ENCODE measurements at places on chromosomes 3 and 15.

GRCh38 chr15:73375755-73376305 lies 7.1 kb upstream of the HCN4 start:
- DNase-seq: no peak

DNA sequence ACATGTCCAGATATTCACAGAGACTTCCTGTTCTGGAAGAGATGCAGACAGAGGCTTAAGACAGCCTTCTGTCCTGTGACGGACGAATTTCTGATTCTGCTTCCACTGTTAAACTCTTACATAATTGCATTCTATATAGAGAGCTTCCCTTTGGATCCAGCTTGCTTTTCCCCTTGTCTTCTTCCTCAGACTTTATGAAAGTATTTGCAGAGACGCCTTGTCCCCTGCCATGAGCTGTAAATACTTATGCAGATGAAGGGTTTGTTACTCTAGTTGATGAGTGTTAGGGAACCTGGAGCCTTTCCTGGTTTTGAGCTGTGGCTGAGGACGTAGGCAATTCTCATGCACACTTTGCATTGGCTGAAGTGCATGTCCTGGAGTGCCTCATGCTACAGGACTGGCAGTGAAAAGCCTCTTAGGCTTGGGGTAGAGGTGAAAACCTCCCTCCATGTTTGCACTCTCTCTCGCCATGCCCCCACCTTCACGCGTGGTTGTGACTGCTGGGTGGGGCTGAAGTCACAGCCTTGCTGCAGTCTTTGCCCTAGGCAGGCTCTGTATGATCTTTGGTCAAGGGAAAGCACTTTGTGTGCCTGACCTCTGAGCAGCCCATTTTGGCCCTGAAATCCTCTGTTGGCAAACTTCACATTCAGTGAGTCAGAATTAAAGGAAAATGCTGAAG lies 286.6 kb downstream of the PTPRG start:
- DNase-seq: no peak

- no peak for DNase-seq
Measured at GRCh38 chr3:139230391-139230790, 113.4 kb upstream of the MRPS22 start.

DNA sequence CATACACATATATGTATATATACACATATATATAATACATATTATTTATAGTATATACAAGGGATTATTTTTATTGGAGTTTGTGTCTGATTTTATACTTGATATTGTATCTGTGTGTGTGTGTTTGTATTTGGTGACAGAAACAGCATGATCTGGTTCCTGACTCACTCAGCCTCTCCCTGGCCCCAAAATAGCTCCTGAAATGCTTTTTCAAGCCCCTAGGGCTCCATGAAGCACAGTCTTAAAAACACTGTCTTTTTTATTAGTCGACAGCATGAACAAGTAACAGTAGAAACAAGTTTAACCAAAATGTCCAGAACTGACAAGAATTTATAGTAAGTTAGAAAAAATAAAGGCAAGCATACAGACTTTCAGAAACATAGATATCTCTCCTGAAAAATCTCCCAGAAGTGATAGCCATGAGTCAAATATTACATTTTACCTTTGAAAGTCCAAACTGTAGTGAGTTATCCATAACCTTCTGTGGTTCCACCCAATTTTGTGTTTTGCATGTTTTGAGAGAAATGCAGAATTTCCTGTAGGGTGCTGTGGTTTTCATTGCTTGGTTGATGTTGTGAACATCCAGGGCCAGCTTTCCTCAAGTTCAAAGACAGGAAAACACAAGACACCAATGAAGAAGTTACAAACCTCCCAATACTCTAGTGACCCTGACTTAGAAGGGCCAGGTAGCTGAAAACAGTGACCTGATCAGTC lies 98.5 kb upstream of the CCDC80 start:
- DNase-seq: peak; percentile 25

DNA sequence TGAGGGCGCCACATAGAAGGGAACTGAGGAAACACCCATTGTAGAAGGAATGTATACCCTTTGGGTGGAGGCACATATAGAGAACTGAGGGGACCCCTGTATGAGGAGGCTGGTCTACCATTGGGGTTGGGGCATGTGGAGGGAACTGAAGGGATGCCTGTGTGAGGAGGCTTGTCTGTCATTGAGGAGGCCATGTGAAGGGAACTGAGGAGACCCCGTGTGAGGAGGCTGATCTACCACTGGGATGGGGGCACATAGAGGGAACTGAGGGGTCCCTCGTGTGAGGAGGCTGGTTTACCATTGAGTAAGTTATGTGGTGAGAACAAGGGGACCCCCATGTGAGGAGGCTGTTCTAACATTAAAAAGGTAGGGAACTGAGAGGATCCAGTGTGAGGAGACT lies 156.1 kb downstream of the FBLN2 start:
- DNase-seq: no peak

DNA sequence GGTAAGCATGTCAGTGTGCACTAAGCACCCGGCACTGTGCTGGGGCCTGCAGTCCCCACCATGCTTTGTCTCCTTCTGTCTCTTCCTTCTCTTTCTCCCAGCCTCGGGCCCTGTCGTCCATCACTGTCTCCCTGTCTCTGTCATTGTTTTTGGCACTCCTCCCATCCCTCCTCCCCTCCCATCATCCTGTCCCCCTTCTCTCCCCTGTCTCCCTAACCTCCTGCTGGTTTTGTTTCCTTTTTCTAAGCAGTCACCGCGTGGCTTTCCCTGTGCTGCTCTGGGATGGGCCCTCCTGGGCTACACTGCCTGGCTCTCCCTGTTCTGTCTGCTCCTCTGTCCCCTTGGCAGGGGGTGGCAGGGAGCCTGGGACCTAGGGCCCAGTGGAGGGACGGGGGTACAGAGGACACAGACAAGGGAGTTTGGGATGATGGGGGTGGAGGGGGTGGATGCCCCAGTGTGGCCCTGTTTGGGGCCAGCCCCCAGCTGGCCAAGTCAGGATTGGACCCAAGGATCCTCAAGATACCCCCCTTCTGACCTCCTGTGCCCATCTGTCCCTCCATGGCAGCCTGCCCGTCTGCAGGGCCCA lies 5.7 kb downstream of the CHST13 start:
- no peak for DNase-seq

- no peak for DNase-seq
Measured at GRCh38 chr15:85614059-85614458, 180.7 kb downstream of the KLHL25 start.

GRCh38 chr15:43329217-43329959 lies 985 bp downstream of the LCMT2 start:
- DNase-seq: peak; percentile 1

GRCh38 chr3:159151130-159151529 lies 349.3 kb downstream of the MFSD1 start:
- no peak for DNase-seq

- DNase-seq: peak; percentile 24
Measured at GRCh38 chr3:151085227-151085888, at the start of gene MED12L. Gene MED12L (plus strand): TSS chr3:151085664. CDS start chr3:151086927, 1,263 bp downstream.

DNA sequence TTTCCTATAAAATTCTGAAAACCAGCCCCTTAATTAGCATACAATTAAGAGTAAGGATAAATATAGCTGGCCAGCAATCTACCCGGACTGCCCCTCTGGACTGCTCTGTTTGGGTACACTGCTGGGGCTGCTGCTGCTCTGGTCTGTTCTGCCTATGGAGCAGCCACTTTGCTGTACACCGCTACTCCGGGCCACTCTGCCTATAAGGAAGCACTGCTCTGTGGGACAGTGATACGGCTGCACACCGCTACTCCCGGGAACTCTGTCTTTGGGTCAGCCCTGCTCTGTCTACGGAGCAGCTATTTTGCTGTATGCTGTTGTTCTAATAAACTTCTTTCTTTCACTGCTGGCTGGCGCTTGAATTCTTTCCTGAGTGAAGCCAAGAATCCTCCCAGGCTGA lies 316.5 kb upstream of the PLSCR5 start:
- DNase-seq: no peak

DNA sequence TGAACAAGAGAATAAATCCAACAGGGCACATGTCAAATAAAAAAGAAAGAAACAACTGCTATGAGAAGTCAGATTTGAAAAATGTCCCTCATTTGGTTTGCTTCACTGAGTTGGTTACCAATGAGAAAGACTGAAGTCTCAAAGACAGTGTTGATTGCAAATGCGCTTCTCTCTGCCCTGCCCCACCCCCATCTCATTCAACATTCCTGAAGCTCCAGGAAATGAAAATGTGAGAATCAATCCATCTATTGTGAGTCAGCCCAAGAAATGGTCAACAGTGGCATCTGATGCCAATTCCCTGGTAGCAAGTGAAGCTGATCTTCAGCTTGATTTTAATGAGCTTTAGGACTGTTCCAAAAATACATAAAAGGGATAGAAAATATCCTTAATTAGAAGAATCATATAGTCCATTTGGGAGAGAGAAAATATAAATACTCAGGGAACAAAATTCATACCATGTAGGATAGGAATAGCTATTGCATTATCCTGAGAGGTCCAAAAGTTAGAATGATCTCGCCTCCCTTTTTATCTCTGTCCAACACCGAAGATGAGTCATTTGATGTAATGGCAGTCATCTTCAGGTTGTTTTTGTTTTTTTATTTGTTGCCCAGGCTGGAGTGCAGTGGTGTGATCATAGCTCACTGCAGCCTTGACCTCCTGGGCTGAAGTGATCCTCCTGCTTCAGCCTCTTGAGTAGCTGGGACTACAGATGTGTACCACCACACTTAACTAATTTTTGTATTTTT lies 200.3 kb upstream of the UMPS start:
- DNase-seq: no peak

Measured in CD4-positive, alpha-beta T cell treated with Interleukin-4 for 4 hours (primary cell).